ENCODE measurements at places on chromosomes 16 and 17.
A peak's percentile ranks its signal among the peaks of the same experiment; 100 is the strongest.

- DNase-seq: no peak
These were observed 599.3 kb upstream of the PSMD7 start for GRCh38 chr16:73697336-73697735.

GRCh38 chr17:29102046-29102445, 59.1 kb downstream of the PIPOX start:
- DNase-seq: no peak

GRCh38 chr17:48755356-48755755, 26.8 kb upstream of the HOXB13 start:
- no peak for DNase-seq

DNA sequence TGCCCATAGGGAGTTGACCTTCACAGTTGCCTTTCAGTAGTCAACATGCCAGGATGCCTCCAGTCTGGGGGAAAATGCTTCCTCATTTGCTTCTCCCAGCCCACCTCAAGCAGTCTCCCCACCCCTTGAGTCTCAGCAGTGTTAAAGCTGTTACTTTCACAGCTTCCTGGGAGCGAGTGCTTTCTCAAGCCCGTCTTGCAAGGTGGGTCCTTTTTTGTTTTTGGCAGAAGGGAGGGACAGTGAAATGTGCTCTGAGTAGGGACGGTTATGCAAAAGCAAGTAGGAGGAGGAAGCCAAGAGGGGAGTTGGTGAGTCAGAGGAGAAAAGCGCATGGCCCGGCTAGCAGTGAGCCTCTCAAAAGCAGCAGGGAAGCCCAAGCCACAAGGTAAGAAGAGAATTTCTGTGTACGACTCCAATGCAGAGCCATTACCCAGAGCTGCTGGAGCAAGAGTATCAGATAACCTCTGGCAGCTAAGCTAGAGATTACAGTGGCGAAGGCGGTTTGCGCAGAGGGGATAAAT, at the start of gene CHST4:
TSS of gene CHST4 (plus strand) at position 316 of the 521 bp plus-strand sequence. CDS start 10,252 bp downstream, outside the sequence.
- DNase-seq: peak; percentile 61

DNA sequence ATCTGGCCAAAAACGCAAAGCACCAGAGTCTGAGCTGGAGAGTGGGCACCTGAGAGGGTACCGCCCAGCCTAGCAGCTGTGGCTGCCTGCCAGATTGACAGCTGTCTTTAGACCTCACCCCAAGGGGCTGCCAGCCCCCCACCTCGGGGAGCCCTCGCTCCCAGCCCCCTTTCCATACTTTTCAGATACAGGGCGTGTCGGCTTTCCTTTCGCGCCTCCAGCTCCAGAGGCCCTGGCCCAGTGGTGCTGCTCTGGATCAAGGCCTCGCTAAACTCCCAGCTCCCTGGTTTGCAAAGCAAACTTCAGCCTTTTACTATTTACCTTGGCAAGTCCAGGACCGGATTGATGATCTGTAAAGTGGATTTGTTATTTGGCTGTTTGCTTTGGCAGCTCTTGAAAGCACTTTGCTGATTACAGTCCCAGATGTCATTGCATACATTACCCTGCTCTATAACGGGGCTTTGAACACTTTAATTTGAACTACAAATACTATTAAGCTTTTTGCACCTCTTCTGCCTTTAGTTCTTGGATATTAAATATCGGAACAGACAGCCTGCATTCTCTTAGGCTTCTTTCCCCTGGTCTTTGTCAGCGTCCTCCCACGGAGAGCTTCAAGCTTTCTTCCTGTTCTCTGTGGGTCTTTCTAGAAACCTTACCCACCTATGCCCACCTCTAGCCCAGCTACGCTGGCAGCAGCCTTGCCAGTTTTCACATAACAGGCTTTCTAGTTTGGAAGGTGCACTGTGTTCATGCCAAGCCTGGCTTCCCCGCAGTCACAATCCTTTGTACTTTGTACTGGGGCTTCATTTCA, 63.6 kb upstream of the TBX2 start:
- peak; percentile 84 for DNase-seq

DNA sequence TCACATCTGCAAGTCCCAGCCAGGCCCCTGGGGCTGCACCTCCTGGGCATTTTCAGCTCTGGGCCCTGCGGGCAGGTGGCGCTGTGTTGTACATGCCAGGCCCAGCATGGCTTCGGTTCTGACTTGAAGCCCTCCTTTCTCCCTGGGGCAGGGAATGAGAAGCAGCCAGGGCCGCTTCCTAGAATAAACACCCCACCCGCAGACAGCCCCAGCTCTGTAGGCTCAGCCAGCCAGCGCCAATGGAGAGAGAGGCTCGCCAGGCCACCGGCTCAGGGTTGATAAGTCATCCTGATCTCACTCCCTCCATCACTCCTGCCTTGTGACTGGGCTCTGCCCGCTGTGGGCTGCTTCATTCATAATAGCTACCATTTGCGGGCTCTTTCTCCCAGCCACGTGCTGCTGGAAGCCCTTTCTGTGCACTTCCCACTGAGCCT, 6.0 kb upstream of the GLIS2 start:
- no peak for DNase-seq

DNA sequence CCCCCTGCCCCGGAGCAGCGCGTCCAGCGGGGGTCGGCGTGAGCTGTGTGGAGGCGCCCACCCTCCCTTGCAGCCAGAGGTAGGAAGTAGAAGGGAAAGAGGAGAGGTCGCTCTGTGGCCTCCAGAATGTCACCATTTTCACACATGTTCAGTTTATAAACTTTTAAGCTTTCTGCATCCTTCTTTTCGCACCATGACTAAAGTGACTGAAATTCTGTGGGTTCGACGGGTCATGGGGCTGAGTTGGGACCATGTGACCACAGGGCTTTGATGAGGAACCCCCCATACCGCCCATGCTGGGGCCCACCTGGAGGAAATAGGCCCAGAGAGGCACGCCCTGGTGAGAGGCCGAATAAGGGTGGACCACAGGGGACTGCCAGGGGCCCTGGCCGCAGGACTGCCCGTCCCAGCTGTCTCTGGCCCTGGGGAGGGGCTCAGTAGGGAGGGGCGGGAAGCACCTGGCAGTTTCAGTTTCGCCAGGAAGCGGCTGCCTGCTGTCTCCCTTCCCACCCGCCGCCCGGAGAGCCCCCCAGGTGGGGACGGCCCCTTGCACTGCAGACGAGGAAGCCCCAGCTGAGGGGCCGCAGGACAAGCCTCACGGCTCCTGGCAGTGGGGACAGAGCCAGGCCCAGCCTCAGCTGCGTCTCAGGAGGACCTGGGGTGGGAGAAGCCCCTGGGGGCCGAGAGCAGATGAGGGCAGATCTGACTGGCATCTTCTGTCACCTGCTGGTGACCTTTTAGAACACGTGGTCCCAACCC, 9.0 kb downstream of the CBFA2T3 start:
- no peak for DNase-seq

GRCh38 chr16:11560701-11561453, 25.8 kb downstream of the LITAF start:
- no peak for DNase-seq

- DNase-seq: no peak
These were observed 13.8 kb downstream of the YWHAE start for GRCh38 chr17:1386265-1386664.

- no peak for DNase-seq
These were observed 2.1 kb downstream of the CPPED1 start for GRCh38 chr16:12801511-12802042.

DNA sequence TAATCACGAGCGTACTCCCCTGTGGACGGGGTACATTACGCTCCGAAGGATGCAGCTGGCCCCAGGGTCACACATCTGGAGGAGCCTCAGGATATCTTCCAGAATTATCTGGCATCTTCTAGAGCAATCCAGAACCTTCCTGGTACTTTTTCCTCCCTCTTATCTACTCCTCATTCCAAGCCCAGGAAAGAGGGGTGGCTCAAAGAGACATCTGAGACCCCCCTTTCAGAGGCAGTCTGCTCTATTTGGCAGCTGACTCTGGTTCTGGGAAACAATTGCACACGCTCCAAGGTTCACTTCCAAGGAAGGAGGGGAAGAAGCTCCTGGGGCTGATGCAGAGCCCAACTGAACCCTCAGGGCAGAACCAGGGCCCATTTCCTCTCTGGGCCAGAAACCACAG, 14.9 kb downstream of the RBFOX3 start:
- DNase-seq: no peak

DNA sequence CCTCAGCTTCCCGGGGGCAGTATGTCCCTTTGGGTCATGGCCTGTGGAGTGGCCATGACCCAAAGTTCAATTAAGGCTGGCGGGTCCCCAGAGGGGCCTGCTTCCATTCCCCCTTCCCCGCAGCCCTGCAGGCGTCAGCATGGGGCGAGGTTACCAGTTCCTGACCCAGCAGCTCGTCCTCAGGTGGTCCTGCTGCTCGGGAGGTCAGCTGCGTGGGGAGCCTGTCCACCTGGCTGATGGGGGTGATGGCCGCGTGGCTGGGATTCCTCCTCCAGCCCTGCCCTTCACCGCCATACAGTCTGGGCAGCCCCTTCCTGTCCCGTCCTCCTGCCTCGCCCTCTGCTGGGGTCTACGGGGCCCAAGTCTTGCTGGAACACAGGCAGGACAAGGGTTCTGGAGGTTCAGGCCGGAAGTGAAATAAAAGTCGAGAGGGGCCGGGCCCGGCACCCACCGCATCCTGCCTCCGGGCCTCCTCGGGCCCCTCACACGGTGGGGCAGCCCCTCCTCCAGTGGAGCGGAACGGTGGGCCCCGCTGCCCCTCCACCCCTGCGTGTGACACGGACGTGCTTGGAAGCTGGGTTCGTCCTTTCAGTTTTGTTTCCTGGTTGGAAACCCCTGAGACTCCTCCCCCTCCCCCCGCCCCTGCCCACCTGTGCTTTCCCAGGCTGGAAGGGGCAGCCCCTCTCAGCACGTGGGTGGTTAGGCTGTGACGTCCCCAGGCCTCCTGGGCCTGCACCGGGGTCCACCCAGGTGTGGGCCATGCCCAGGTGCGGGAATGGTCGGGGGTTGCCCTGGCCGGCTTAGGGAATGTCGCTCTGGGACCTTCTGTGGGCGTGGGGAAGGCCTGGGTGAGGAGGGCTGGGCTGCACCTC, 6.8 kb downstream of the UBALD2 start:
- no peak for DNase-seq

GRCh38 chr17:10069301-10069700, 129.1 kb downstream of the GAS7 start:
- DNase-seq: no peak

DNA sequence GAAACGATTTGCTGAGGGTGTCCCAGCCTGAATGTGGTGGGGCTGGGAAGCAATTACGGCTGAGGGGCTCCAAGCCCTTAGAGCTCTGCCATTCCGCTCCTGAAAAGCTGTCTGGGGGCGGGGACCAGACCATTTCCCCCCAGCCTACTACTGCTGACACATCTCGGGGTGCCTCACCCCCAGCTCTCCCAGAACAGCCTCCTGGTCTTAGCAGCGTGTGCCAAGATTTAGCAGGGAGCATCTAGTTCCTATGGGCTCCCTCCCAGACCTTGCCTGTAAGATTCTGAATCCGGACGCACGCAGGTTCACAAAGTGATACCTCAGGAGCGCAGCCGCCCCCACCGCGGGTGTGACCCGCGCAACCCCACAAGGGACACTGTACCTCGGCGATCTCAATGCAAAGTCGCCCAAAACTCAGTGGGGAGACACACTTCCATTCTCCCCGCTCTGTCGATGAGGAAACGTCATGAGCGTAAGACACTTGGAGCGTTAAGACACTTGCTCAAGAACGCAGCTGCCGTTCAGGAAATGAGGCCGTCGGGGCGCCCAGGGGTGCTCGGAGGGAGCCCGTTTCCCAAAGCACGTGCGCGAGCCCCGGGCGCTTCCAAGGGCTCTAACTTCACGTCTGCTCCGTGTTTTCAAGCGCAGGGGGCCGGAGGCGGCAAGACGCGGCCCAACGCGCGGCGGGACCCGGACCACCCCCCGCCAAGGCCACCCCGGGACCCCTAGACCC, 629 bp downstream of the GEMIN4 start:
- peak; percentile 22 for DNase-seq

DNA sequence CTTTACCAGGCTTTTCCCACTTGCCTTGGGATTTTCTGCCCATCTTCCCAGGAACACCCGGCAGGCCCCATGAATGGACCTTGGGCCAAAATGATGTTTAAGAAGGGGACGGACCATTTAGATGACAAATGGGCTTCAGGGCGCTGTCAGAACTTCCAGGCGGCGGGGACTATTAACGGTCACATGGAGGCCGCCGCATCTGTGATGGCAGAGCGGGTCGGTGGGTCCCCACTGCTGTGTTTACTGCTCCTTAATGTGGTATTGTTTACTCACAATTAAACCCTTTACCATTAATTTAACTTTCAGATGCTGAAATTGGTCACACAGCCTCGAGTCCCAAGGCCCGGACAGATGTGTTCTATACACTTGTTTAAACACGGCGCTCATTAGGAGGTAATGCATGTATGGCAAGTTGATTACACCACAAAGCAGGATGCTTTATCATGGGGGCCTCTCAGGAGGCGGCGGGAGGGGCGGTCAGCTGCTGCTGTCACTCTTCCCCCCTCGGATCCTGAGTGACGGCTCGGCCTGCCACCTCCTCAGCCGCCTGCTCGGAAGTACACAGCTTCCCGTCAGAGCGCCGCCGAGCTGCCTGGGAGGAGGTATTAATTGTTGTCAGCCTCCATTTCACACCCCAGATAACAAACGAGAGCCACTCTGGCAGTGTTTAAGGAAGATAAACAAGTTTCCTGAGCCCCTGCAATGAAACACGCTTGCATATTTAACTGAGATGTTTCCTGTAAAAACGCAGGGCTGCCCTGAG, 83.9 kb upstream of the IRX3 start:
- peak; percentile 1 for DNase-seq

- DNase-seq: no peak
These were observed 75.4 kb upstream of the ZNF423 start for GRCh38 chr16:49931266-49931665.

- DNase-seq: no peak
These were observed 760.1 kb downstream of the CDH11 start for GRCh38 chr16:64361753-64362152.

GRCh38 chr17:77741109-77741508, 217.4 kb upstream of the TNRC6C start:
- no peak for DNase-seq

DNA sequence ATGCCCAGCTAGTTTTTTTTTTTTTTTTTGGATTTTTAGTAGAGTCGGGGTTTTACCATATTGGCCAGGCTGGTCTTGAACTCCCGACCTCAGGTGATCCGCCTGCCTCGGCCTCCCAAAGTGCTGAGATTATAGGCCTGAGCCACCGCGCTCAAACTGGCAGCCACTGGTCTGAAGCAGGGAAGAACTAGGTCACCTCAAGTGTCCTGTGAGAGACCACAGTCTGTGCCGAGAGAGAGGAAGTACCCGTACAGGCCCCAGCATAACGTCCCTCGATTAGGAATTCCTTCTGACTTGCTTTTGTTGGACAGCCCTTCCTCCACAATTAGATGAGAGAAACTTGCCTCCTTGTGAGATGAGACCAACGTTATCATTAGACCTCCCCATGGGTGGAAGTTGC, 13.7 kb upstream of the CD300E start:
- no peak for DNase-seq

GRCh38 chr17:81097943-81098308, 63.0 kb downstream of the BAIAP2 start:
- DNase-seq: no peak

- no peak for DNase-seq
These were observed 65.9 kb upstream of the SDK2 start for GRCh38 chr17:73710095-73710592.
